ENCODE measurements at places on chromosomes 3 and 15.

- DNase-seq, result no peak
These were observed 1.5 kb downstream of the MESP1 start for GRCh38 chr15:89749526-89749925.

DNA sequence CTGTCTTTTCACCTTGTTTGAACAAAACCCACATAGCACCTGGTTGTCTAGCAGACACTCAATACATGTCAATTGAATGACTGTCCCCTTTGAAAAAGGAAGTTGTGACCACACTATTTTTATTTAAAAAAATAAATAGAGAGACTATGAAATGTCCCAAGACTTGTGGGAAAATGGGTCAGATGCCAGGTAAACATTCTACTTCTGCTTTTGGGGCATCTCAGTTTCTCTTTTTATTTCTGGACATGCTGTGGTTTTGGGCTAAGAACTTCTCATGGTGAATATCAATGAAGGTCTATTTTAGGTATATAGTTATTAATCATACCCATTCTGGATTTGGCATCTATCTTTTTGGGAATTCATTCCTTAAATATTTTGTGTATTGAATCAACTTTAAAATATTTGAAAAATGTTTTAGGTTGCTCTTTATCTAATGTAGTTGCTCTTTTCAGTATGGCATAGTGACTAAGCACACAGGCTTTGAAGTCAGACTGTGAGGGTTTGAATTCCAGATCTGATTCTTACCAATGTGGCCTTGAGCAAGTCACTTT is 4.4 kb downstream of the TMEM45A start:
- DNase-seq, result no peak

DNA sequence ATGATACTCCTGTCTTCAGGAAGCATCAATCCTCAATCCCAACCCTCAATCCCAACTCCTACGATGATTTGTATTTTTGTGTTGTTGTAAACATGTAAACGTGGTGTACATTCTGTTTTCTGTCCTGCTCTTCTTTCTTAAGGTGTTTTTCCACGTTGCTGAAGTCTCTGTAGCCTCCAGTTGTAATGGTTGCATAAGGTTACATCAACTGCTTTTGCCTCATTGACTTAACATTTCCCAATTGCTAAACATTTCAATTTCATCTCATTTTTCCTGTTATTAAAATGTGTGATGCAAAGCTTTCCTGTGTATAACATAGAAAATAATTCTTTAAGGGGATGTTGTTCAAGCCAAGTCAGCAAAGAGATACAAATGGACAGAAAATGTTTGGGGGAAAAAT is 33.4 kb downstream of the HRH1 start:
- no peak for DNase-seq

GRCh38 chr3:161163297-161163696 is 57.8 kb upstream of the NMD3 start:
- no peak for DNase-seq

DNA sequence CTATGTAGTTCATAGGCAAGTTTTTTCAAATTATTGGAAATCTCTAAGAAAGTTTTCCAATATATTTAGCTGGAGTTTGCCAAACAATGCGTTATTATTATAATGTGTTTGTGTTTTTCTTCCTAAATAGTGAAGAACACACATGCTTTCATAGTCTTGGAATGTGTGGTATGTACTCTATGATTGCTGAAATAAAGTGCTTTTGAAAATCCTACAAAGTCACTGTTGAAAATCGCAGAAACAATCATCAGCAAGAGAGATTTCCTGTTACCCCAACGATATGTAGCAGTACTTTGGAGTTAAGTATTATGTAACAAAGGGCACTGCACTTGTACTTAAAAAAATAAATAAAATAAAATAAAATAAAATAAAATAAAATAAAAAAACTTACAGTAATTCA is 796.2 kb downstream of the NAALADL2 start:
- DNase-seq, result no peak

DNA sequence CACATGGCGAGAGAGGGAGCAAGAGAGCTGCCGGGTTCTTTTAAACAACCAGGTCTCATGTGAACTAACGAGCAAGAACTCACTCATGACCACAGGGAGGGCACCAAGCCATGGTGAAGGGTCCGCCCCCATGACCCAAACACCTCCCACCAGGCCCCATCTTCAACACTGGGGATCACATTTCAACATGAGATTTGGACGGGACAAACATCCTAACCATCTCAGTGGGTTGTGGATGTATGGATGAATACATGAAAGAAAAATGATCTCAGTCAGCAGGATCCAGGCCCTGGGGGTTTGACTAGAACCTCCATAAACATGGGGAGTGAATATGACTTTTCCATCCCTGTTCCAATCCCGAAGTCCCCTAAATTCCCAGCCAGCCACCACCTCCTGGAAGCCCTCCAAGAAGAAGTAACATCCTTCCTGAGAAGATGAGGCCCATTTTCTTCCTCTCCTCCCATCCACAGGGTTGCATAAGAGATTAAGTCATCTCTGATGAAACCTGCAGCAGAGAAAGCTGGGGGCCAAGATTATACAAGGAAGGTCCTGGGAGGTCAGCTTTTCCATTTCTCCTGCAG is 9.5 kb downstream of the CAV3 start:
- DNase-seq, result no peak

GRCh38 chr3:187807086-187807862 is 62.0 kb upstream of the BCL6 start:
- DNase-seq, result no peak
